ENCODE measurements at places on chromosomes 4 and X.

DNA sequence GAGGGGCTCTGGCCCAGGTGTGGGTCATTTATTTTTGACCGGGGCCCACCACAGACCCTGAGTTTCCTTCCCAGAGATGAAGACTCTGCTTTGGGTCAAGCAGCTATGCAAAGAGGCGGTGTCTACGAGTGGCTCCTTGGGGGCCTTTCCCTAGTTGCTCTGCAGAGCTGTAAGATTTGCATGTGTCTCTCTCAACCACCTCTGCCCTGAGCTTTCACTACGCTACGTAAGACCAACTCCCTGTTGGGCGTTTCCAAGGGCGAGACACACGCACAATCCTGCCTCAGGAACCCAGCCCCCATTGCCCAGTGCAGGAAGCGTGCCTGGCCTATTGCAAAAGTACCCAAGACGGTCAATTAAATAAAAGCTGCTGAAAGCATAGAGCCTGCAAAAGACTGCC lies 10.0 kb upstream of the ANOS1 start:
- DNase-seq: no peak

DNA sequence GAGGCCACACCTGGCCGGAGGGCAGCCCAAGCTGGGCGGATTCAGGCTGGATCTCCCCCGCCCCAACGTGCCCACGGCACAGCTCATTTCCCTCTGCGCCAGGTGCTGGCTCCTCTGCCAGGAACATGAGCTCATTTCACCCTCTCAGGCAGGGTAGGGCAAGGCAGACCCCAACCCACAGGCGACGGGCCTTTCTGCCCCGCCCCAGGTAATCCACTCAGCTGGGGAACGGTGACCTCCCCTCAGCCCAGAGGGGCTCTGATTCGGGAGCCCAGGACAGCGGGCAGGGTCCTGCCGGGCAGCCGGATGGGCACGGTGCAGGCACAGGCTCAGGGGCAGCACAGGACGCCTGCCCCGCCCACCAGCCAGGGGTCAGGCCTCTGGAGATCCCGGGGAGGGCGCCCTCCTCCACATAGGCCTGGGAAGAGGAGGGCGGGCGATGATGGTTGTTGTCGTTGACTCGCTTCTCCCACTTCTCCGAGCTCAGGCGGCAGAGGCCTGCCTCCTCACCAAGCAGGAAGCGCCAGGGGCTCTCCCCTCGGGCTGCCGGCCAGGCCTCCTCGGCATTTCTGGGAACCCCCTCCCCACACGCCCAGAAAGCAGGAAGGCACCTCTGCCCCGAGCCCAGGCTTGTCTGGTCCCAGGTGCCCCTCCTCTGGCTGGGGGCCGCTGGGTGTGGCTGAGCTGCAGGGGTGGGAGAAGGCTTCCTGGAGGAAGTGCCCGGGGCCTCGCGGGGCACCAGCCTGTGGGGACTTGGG lies 31.1 kb downstream of the TACC3 start:
- no peak for DNase-seq

DNA sequence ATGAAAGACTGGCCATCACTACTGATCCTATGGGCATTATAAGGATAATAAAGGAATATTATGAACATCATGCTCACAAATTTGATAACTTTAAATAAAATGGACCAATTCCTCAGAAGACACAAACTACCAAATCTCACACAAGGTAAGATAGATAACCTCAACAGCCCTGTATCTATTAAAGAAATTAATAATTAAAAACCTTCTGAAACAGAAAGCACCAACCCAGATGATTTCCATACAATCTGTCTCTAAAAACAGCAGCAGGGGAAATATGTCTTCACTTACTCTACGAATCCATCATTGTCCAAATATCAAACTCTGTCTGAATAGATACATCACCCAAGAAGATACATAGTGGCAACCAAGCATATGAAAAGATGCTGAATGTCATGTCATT lies 55.2 kb downstream of the LCORL start:
- DNase-seq: no peak

DNA sequence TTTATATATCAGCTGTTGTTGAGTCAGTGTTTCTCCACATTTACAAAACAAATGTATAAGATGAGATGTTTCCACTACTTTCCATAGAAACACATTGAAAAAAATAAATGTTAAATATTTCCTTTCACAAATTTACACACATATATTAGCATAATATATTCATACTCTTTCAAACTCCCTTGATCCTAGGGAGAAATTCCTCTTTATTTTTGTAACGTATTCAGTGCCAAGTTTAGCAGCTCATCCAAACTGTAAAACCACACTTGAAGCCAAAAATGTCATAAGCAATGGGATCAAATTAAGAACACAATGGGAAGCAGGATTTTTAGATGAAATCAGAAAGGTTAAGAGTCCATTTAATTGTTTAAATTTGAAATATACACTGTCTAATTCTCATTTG lies 381.1 kb upstream of the MAD2L1 start:
- DNase-seq: no peak

DNA sequence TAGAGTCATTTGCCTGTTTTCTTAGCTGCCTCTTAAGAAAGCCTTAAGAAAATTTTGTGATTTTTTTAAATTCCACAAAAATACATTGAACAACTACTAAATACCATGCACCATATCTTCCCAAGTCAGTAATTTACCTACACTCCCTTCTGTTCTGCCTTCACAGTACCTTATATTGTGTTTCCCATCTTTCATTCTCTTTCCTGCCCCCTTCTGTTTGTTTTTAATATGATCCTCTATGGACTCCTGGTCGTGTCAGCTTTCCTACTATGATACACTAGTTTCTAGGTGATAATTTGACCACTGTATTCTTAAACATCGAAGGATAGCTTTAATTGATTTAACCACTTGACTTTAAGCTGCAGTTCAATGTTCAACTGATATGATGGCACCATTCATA lies 297.7 kb upstream of the HAND2 start:
- no peak for DNase-seq

DNA sequence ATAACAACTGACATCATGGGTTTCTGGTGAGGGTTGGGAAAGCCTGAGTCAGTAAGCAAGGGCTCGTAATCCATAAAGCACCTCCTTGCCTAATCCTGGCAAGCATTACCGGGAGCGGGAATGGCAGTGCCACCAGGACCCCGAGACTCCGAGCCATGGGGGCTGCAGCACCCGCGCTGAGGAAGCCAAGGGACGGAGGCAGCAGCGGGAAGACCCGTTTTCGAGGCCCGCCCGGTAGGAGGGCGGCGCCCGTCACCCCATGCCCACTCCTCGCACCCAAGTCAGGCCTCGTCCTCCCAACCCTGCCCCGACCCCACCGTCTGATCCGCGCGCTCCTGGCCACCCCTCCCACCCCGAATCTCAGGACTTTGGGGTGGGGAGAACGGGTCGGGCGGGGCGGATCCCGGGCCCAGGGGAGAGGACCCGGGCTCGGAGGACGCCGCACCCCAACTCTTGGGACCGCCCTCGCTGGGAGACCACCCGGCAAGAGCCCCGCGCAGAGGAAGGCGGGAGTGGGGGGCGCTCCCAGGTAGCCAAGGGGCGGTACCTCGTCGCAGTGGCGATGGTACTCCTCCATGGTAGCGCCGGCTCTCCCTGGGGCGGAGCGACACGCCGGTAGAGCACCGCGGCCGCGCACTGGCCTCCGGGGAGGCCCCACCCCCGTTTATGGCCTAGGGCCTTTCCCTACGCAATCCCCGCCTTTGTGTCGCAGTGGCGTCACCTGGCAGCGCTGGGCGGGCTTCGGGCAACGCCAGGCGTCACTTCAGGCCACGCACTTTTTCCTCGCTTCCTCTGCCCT lies at the start of gene DYNLT3:
Gene DYNLT3 (minus strand): TSS at position 638 of the 799 bp plus-strand sequence. CDS start 61 bp downstream, at position 577.
- DNase-seq: peak; percentile 83

- DNase-seq: no peak
These were observed 1508.1 kb downstream of the TECRL start for GRCh38 chr4:62901101-62901500.

DNA sequence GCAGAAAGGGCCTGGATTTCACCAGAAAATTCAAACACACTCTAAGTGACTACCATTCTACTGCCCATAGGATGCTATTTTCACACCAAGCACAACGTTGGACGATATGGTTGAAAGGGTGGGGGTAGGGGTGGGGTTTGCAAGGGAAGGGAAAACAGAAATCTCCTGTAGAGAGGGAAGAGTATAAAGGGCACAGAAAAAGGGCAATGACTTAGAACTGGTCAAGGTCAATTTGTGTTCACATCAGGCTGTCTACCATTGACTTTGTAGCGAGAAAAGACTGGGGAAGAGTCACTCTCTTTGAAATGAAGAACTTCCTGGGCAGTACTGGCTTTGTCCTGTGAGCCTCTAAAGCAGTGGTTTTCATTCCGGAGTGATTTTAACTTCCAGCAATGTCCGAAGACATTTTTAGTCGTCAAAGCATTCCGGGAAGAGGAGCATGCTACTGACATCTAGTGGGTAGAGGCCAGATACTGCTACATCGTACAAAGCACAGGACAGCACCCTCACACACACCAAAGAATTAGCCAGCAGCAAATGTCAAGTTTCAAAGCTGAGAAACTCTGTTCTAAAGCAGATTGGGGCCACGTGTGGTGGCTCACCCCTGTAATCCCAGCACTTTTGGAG lies 48.4 kb upstream of the SLC7A3 start:
- no peak for DNase-seq

DNA sequence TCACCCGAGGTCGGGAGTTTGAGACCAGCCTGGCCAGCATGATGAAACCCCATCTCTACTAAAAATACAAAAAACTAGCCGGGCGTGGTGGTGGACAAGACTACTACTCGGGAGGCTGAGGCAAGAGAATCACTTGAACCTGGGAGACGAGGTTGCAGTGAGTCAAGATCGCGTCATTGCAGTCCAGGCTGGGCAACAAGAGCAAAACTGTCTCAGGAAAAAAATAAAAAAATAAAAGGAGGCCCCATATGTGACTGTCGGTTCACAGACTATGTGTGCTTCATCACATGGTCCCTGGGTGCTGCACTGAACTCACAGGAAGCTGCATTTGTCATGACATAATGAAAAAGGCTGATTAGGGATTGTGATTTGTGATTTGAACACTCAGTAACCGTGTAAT lies 6.4 kb downstream of the TRIML1 start:
- no peak for DNase-seq

- DNase-seq: peak; percentile 42
These were observed 17.5 kb upstream of the SH3KBP1 start for GRCh38 chrX:19904778-19905367.

DNA sequence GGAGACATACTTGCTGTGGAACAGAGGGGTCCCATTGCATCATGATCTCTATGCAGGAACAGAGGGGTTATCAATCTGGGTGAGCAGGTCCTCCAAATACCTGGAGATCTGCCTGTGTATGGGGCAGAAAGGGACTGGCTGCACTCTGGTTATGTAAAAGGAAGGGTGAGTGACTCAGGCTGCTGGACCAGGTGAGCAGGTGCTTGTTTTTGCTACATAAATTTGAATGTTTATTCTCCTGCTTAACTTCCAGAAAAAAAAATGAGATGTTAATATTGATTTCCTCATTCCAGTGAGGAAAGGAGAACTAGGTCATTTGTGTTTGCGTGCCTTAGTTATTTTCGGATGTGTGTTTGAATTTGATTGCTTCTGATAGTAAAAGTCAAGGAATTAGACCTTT lies 225.8 kb upstream of the TRAM1L1 start:
- DNase-seq: no peak

DNA sequence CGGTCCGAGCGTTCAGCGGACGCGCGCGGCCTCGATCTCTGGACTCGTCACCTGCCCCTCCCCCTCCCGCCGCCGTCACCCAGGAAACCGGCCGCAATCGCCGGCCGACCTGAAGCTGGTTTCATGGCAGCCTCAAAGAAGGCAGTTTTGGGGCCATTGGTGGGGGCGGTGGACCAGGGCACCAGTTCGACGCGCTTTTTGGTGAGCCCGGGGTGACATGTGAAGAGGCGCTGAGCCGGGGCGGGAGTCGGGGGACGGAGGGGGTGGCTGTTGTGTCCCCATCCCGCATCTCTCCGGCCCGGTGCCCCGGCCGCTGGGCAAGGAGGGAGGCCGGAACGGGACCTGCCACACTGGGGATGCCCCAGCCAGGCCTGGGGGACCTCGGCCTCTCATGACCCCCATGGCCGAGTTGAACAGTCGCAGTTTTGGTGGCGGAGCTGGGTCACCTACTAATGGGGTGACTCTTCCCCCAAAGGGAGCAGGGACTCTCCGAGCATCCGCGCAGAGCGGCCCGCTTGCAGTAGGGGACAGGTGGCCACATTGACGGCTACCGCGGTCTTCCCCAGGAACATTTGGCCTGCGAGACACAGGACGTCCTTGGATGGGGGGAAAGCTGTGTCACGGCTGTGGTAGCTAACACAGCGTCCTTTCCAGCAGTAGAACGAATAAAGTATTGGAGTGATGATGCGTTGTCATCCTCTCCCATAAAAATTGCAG lies at the start of gene GK:
Gene GK (plus strand): TSS at position 9 of the 717 bp plus-strand sequence. CDS start 115 bp downstream, at position 124.
- DNase-seq: no peak

GRCh38 chr4:169070071-169070894 lies 60.2 kb upstream of the CBR4 start:
- DNase-seq: no peak

- no peak for DNase-seq
These were observed 600 bp downstream of the BEX4 start for GRCh38 chrX:103215425-103215991.

DNA sequence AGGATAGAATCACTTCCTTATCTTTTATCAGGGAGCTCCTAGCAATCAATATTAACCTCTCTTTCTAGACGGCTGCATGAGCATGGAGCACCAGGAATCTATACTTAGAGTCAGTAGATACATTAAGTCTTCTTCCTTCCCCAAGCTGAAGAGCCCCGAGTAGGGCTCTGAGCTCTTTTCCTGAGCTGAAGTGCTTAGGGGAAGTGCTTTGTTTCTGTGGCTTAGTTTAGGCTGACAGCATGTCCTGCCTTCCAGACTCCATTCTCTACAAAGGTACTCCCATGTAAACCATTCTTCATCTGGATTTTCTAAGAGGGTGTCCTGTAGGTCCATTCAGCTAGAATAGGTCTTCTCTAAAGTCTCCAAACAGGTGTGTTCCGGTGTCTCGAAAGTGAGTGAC lies 127.5 kb upstream of the AFF2 start:
- DNase-seq: no peak

DNA sequence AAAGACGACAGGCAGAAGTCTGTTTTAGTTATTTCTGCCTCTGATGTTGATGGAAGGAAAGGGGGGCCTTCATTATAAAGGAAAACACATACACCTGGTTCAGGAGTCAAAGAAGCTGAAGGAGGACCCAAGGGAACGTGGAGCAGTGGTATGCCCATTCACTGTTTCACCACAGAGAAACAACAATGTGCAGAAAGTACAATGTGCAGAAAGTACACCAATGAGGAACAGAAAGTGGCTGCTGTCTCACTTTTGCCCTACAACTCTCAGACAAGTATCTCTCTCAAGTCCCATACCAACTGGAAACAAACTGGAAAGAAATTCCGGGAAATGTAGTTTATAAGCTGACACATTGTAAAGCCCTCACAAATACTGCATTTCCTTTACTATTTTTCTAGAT lies 564.5 kb downstream of the TRAM1L1 start:
- DNase-seq: no peak

- DNase-seq: no peak
These were observed 23.2 kb upstream of the ANOS1 start for GRCh38 chrX:8755116-8755515.

- no peak for DNase-seq
These were observed 49.4 kb upstream of the RELL1 start for GRCh38 chr4:37735578-37735977.

- no peak for DNase-seq
These were observed 116.2 kb upstream of the DCLK2 start for GRCh38 chr4:149961876-149962597.
